ENCODE measurements at places on chromosomes 1 and 21.

DNA sequence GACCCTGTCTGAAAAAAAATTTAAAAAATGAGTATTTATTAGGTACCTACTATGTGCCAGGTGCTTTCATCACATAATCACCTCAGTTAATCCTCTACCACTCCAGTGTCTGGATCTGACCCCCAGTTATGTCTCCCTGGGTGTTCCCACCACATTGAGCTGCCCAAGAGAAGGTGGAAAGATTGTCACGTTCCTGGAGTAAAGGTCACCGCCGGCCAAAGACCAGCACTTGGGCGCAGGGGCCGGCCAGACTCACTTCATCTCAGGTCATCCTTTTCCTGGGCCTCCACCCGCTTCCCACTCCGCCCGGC, 714 bp downstream of the PYCR2 start:
- DNase-seq = no peak

DNA sequence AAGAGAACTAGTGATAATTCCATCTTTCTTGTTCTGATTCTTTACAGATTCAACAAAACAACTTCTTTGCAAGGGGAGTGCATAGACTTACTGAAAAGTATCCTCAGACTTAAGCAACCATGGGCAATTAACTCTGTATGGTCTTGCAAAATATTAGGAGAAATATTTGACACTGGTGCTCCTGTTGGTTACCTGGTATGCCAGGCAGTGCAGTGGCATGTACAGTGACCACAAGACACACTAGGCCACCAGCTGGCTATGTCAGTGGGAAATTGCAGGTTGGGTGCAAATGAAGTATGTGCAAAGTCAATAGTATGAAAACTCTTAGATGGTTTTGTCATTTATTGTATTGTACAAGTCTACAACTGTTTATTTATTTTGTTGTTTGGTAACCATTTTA, 34.5 kb downstream of the EPS15 start:
- DNase-seq = no peak

DNA sequence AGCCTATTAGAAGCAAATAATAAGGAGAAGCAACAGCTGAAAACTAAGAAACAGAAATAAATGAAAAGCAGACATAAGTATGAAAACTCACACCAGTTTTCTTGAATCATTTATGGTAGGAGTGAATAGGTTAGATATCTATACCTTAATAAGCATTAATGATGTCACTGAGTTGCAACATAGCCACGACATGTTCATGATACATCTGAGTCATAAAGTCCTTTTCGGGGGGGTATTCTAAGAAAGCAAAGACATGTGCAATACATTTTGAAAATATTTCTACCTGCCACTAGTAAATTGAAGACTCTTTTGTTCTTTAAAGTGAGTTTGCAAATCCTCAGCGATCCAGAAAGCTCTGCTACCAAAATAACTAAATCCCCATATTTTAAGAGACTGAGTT, 7.2 kb downstream of the CD34 start:
- no peak for DNase-seq

- no peak for DNase-seq
These were observed 8.9 kb downstream of the KCNAB2 start for GRCh38 chr1:6054596-6054995.

GRCh38 chr1:18940303-18941020, 16.0 kb downstream of the IFFO2 start:
- no peak for DNase-seq

DNA sequence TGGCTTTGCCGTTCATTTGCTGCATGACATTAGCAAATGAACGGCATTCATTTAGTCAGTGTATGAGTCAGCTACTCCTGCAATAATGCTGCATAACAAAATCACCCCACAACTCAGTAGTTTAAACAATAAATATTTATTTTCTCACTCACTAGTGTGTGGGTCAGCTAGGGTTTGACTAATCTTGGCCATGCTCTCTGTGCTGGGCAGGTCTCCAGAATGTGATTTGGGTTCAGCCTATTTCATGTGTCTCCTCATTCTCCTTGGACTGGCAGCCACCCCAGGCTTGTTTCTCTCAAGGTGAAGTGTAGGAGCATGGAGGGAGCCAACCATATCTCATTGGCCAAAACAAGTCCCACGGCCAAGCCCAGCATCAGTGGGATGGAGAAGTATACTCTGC, 104.3 kb downstream of the LACTBL1 start:
- no peak for DNase-seq

DNA sequence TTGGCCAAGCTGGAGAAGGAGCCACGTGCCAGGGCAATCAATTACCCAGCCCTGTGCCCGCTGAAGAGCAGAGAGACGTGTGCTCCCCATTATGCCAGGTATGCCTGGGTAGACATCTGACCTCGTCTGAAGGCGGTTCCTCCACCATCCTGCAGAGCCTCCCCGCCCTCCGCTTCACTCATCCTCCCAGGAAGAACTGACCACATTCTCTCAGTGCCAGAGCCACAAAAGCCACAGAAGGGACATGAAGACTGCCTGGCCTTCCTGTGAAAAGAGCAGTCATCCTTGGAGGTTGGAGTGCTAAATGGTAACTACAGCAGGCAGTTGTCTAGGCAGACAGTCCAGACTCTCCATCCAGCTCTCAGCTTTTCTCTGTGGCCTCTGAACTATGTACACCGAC, 12.0 kb downstream of the SYT2 start:
- no peak for DNase-seq

GRCh38 chr21:15735409-15735808, 5.6 kb downstream of the USP25 start:
- DNase-seq = no peak
